ENCODE measurements at places on chromosomes 1 and 21. TPM values are rescaled to one million over a fixed set of nuclear protein-coding genes. Genes with fewer than 3 reads are reported as not detected.

OLIG2 gene
- total RNA-seq, result not detected

OVAAL gene
- 1.5 TPM for total RNA-seq

FCRL5 gene
- 0.17 TPM for total RNA-seq

LCE1D gene
- not detected for total RNA-seq

SPATA45 gene
- not detected for total RNA-seq

ARHGEF16 gene
- total RNA-seq, result 1.7 TPM

KRTAP21-2 gene
- total RNA-seq, result not detected

ST3GAL3 gene
- 24.7 TPM for total RNA-seq

HPCAL4 gene
- total RNA-seq, result 2.4 TPM

CFAP57 gene
- total RNA-seq, result not detected

CLDN14 gene
- not detected for total RNA-seq

FBXO2 gene
- total RNA-seq, result 3.9 TPM

FABP3 gene
- 4,698 TPM for total RNA-seq

FAM43B gene
- total RNA-seq, result 2.5 TPM

SPATA6 gene
- total RNA-seq, result 11.2 TPM

ZNF436 gene
- 12.4 TPM for total RNA-seq

HS2ST1 gene
- 12.0 TPM for total RNA-seq

SEMA4A gene
- total RNA-seq, result 0.69 TPM

SETSIP gene
- not detected for total RNA-seq

CHODL gene
- total RNA-seq, result 0.20 TPM

BEND5 gene
- 3.9 TPM for total RNA-seq

CRYBG2 gene
- not detected for total RNA-seq

Measured in left ventricle myocardium superior (tissue), 1 donor.